ENCODE measurements at places on chromosomes 11 and 22. TPM values are rescaled to one million over a fixed set of nuclear protein-coding genes. Genes with fewer than 3 reads are reported as not detected.

USP35 gene
- 7.7 TPM for total RNA-seq

DNA sequence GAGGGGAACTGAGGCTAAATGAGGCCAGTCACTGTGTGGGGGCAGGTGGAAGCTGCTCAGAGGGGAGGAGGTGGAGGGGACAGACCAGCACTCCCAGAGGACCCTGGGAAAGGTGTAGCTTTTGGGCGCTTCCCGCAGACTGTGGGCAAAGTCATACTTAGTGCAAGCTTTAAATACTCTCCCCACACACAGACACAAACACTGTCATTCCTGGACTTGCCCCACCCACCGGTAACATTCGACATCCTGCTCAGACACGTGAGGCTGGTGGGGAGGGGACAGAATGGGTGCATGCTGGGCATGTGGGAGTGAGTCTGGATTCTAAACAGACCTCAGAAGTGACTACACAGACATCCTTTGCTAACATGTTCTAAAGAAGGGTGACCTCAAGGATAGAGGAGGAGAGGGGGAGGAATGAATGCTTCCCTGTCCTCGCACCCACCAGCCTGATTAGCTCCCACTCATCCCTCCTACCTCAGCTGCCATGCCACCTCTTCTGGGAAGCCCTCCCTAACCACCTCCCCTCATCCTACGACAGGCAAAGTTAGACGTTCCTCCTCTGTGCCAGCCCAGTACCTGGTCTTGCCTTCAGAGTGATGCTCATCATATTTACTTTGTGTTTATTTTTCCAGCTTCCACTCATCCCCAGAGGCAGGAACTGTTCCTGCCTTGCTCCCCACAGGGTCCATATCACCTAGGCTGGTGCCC is 22.2 kb downstream of the TSKU start:
- peaks cover 29% of the 10 kb centered on the region for H3K4me1 ChIP-seq
- H3K4me3 ChIP-seq, result no peak overlapping the region
- H3K36me3 ChIP-seq, result no peaks in the 10 kb centered on the region
- DNase-seq, result peak; percentile 77

DNA sequence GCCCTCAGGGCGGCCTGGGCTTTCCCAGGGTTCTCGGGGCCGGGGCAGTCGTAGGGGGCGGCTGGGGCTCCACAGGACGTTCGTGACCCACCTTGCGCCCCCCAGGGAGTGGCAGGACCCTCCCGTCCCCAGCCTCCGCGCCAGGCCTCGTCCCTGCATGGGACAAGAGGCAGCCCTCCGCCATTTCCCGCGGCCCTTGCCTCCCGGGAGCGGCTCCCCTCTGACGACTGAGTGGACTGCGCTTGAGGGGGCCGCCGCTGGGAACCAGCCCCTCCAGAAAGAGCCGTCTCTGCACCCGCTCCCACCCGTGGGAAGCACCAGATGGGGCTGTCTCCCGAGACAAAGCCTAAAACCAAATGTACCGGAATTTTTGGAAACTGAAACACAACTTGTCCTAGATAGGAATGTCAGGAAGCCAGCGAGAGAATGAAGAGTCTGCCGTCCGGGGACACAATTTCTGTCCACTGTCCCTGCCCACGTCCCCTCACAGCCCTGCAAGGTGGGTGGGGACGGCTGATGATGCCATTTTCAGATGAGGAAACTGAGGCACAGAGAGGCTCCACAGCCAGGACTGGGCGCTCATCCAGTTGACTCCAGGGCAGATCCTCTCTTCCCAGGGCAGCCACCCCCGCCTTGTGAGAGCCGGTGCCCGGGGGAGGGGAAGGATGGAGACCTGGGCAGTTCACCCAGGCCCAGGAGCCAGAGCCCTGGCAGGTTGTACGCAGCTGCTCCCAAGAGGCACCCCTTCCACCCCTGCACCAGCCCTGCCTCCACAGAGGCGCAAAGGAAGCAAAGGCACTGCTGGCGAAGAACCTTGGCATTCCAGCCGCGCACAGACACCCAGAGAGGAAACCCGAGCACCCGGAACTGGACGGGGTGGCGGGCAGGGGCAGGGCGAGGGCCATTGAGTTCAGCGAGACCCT is 18.1 kb upstream of the PICK1 start:
- H3K27ac ChIP-seq, result no peak overlapping the region
- DNase-seq, result no peak
- H3K4me1 ChIP-seq, result no peaks in the 10 kb centered on the region
- H3K36me3 ChIP-seq, result no peaks in the 10 kb centered on the region
- no peaks in the 10 kb centered on the region for H3K27me3 ChIP-seq

- no peaks in the 10 kb centered on the region for H3K27me3 ChIP-seq
- no peak overlapping the region for H3K4me3 ChIP-seq
- H3K36me3 ChIP-seq, result no peaks in the 10 kb centered on the region
Measured at GRCh38 chr22:34333285-34333684, 413.0 kb upstream of the LARGE1 start.

- H3K4me1 ChIP-seq, result peaks cover 3% of the 10 kb centered on the region
- no peak overlapping the region for H3K27ac ChIP-seq
- H3K36me3 ChIP-seq, result no peaks in the 10 kb centered on the region
- DNase-seq, result no peak
- no peak overlapping the region for H3K4me3 ChIP-seq
- peaks cover 14% of the 10 kb centered on the region for H3K27me3 ChIP-seq
Measured at GRCh38 chr11:45648931-45649330, 16.5 kb downstream of the CHST1 start.

FOLR2 gene
- total RNA-seq, result not detected
